ENCODE measurements at places on chromosomes 6 and 20.
A peak's percentile ranks its signal among the peaks of the same experiment; 100 is the strongest.

DNA sequence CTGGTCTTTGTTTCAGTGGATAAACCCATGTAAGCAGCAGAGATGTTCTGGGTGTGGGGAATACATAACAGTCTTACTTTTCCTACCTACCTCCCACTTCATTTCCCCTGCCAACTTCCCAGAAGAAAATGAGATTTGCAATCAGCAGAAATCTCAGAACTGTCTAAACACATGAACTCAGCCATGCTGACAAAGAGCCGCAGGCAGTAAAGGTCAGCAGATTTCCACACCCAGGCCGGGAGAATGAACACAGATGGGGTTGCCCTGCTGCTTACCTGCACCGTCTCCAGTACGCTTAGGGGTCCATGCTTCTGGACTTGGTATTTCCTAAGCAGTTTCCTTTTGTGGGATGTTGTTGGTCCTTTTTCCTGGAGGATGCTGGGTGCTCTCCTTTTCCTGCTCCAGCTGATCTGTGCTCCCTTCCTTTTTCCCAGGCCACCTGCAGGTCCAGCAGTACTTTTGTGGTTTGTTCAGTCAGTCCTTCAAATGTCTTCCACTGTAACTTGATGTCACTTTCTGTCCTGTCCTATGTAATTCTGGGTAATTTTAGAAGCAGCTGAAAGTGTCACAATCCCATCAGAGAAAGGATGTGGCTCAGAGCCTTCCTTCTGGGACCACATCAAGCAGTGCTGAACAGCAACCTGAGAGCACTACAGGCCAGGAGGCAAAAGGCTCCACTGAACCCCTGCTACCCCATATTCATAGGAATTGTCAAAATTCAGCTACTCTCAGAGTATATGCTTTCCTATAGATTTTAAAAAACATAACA lies 129.0 kb downstream of the CEP57L1 start:
- peak; percentile 59 for DNase-seq

- DNase-seq: no peak
Observed at GRCh38 chr6:75409286-75409685, 84.3 kb downstream of the FILIP1 start.

- no peak for DNase-seq
Observed at GRCh38 chr20:17565169-17565845, 4.6 kb upstream of the DSTN start.

- DNase-seq: no peak
Observed at GRCh38 chr6:17928514-17929430, 58.7 kb downstream of the KIF13A start.

DNA sequence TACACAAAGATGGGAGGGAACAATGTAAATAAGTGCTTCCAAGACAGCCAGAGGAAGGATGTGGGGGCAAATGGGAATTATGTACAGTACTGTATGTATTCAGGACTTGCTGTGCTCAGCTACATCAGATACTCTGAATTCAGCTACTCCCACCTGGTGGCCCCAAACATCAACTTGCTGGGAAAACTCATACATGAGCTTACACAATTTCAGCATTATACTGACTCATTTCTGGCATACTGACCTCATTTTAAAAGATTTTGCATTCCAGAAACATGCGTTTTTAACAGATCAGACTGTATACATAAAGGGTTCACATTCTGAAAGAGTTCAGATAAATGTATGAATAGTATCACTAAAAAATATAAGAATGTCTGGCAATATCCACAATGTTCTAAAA lies 59.7 kb downstream of the GPX5 start:
- no peak for DNase-seq

GRCh38 chr20:33415948-33416347 lies 14.6 kb upstream of the CDK5RAP1 start:
- DNase-seq: peak; percentile 22

GRCh38 chr6:167350731-167351655 lies 26.1 kb downstream of the TTLL2 start:
- peak; percentile 96 for DNase-seq

GRCh38 chr6:79186564-79186963 lies 47.9 kb downstream of the HMGN3 start:
- no peak for DNase-seq

GRCh38 chr6:37134396-37135191 lies 35.4 kb upstream of the PIM1 start:
- DNase-seq: peak; percentile 68

DNA sequence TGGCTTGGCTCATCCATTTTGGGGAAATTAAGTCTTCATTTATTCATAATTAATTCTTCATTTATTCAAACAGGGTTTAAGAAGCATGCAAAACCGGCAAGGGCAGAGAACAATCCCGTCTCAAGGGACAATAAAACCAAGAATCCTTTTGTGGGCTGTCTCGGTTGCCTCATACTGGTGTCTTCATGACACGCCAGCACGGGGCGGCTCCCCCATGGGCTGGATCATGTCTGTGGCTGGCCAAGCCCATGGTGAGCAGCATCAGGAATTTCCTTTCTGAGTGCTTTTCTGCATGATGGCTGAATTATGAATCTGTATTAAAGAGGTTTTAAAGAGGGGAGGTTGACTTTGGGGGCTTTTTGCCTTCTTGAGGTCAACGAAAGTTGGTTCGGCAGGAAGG lies 38.3 kb upstream of the DUSP22 start:
- DNase-seq: no peak

- DNase-seq: no peak
Observed at GRCh38 chr6:165985281-165985805, 182.3 kb downstream of the TBXT start.

GRCh38 chr6:16493112-16493511 lies 254.7 kb downstream of the GMPR start:
- no peak for DNase-seq

- no peak for DNase-seq
Observed at GRCh38 chr6:140671926-140672325, 1297.5 kb upstream of the CITED2 start.

GRCh38 chr6:112909781-112910180 lies 562.7 kb downstream of the RFPL4B start:
- DNase-seq: no peak

GRCh38 chr6:1263039-1263849 lies 48.7 kb upstream of the FOXQ1 start:
- DNase-seq: no peak

GRCh38 chr6:42774201-42774600 lies 7.7 kb upstream of the BICRAL start:
- DNase-seq: no peak

DNA sequence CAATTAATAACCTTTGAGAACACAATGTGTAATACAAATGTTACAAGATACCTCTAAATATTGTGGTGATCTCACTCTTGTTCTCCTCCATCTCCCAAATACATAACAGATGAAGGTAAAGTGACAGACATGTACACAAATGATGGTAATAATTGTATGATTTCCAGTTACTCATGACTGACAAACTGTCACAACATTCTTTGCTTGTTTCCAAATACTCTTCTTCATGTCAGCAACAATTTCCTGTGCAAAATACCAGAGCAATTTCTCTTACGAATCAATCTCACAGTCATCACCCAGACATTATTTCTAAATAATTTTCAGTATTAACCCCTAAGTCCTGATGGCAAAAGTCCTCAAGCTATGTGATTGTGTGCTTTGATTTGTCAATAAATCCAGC lies 92.9 kb downstream of the RPS12 start:
- DNase-seq: no peak

DNA sequence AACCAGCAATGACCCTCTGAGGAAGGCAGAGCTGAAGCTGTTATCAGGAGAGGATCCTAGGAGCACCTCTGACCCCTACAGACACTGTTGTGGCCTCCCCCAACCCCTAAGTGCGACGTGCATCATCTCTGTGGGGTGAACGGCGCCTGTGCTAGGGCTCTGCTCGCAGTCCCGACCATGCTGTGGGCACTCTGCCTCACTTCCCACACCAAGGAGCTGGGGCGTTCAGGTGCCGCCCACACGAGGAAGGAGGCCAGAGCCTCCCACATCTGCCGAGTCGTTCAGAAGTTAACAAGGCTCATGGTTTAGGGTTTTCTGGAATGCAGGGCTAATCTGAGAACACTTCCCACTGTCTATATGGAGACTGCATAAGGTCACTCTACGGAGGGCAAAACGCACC lies 62.1 kb downstream of the GINS1 start:
- no peak for DNase-seq

DNA sequence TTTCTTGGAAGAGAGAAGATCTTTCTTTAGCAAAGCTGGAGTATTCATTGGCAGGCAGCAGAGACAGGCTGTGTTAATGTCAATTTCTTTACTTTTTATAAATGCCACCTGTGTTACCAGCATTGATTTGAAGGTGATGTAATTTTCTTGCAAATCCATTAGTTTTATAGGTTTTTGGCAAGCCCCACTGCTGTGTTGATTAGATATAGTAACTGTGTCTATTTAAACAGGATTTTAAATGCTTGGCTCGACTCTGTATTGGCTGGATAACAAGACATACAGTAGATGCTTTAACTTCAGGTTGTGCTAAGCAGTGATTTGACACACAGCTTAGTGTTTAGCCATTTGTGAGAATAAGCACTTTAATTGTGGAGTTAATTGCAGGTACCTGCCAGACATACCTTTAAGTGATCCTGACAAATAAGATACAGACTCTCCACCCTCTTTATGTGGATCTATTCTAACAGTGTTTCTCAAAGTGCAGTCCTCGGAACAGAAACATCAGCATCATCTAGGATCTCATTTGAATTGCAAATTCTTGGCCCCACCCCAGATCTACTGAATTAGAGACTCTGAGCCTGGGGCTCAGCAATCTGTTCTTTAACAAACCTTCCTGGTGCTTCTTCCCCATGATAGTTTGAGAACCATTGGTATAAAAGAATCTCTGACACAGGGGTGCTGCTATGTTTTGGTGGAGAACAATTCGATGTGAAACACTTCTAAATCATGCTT lies 397.5 kb downstream of the HDGFL1 start:
- DNase-seq: peak; percentile 29

DNA sequence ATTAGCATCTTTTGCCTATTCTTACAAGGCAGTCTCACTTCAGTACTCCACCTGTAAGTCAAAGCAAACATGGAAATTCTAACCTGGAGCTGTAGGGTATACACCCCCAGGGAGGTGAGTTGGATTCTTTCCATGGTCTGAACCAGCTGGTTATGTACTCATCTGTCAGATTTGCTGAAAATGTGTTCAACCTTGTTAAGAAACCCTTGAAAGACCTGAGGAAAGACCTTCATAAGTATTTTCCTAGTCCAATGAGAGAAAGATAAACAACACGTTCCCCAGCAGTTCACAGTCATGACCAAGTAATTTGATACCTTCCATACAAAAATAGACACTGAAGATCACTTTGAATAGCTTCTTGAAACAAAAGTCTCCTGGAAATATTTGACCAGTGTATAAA lies 42.5 kb downstream of the ID4 start:
- DNase-seq: no peak

DNA sequence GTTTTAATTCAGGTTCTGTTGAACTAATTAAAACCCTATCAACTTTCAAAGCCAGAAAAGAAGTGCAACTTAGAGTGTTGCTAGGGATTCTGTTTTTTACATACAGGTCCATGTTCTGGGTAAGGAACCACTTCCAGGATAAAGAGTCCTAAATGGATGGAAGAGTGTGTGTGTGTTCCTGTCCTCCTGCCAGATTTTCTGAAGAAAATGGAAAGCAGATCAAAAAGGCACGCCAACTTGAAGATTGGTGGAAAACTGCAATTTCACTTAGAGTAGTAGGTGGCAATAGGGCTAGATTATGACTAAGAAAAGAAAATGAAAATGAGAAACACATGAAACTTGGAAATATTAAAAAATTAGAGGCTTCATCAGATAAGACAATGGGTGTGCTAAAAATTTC lies 85.3 kb downstream of the COL21A1 start:
- no peak for DNase-seq

GRCh38 chr20:7650086-7650879 lies 290.0 kb downstream of the HAO1 start:
- peak; percentile 24 for DNase-seq

GRCh38 chr6:125872259-125872921 lies 81.6 kb downstream of the NCOA7 start:
- DNase-seq: no peak

- DNase-seq: no peak
Observed at GRCh38 chr6:135230711-135231468, 49.8 kb downstream of the MYB start.

GRCh38 chr6:76275746-76276145 lies 203.3 kb upstream of the IMPG1 start:
- no peak for DNase-seq

DNA sequence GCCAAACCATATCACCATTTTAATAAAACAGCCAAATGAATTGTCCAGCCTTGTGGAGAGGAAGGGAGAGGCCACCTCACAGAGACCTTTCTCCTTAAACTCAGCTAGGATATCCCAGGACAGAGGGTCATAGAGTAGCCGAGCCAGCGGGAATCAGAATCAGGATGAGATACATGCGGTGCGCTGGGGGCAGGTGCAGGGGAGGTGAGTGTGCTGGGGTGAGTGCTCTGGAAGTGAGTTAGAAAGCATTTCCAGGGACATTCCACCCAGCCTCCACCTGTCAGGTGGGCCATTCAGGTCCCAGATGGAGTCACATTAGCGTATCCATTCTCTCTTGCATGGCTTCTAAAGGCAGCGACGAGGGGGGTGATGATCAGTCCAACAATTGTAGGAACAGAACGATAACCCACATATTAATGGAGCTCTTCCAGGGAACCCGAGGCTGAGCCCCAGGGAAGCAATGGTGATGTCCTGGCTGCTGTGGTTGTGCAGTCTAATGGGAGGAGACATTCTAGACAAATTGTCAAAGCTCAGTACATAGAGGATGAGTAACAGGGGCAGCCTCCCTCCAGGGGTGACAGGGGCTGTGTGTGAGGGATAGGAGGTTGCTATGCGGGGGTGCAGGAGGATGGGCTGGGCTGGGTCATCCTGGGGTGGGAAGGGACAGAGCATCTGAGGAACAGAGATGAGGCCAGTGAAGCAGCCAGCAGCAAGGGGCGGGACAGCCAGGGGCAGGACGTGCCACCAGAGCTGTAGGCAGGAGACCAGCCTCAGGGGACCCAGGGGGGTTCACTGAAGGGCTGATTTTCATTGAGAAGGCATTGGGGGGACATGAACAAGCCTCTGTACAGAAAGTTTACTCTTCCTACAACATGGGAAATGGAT lies 88.7 kb upstream of the FRMD1 start:
- no peak for DNase-seq

- DNase-seq: no peak
Observed at GRCh38 chr20:42340368-42340767, 722.2 kb upstream of the CHD6 start.

DNA sequence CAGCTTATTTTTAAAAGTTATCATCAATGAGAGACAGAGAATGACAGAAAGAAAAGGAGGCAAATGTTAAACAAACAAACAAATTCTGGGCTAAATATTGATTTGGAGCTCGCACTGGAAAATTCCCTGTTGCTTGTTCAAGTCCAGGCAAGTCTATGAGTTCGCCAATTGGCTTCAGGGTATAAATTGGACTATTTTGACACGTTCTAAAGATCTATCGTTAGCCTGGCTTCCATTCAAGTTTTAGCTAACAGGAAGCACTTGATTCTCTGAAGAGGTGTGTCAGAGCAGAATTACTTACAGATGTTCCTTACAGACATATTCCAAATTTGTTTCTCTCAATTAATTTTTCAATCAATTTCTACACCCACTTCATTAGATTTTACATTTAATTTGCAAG lies 15.8 kb upstream of the RFPL4B start:
- peak; percentile 33 for DNase-seq

All from eye (tissue), 1 donor.